SIG-M5 (cell line): ENCODE measurements at places on chromosomes 4 and X.

GRCh38 chrX:152824841-152825374 lies 5.6 kb downstream of the CETN2 start:
- DNase-seq, result no peak

GRCh38 chrX:110401135-110401534 lies 42.5 kb downstream of the RTL9 start:
- DNase-seq, result no peak

GRCh38 chr4:13306356-13306755 lies 177.8 kb downstream of the RAB28 start:
- DNase-seq, result no peak

GRCh38 chr4:162352580-162353107 lies 188.8 kb upstream of the FSTL5 start:
- no peak for DNase-seq
